Immature natural killer cell (primary cell): ENCODE measurements at places on chromosomes 11 and 22. TPM values are rescaled to one million over a fixed set of nuclear protein-coding genes. Genes with fewer than 3 reads are reported as not detected.

GRCh38 chr11:66624450-66624849 lies 8.0 kb downstream of the RBM14 start:
- peaks cover 34% of the 10 kb centered on the region for H3K36me3 ChIP-seq
- H3K27ac ChIP-seq: no peak overlapping the region
- no peak for DNase-seq
- H3K27me3 ChIP-seq: peaks cover 7% of the 10 kb centered on the region
- peaks cover 72% of the 10 kb centered on the region for H3K4me1 ChIP-seq

GRCh38 chr11:75399344-75400145 lies at the start of gene RPS3:
RPS3 (plus strand) TSS chr11:75399518; CDS start chr11:75399548, 30 bp downstream.
- no peaks in the 10 kb centered on the region for H3K27me3 ChIP-seq
- H3K27ac ChIP-seq: peak within 1 kb of the TSS; percentile 96
- DNase-seq: peak; percentile 85
- peak within 1 kb of the TSS; percentile 96 for H3K4me3 ChIP-seq

GRCh38 chr11:796565-797295 lies 1.4 kb downstream of the SLC25A22 start:
- H3K36me3 ChIP-seq: no peaks in the 10 kb centered on the region
- H3K27me3 ChIP-seq: peaks cover 3% of the 10 kb centered on the region
- H3K4me1 ChIP-seq: peaks cover 15% of the 10 kb centered on the region
- DNase-seq: no peak
- H3K4me3 ChIP-seq: peak overlapping the region; percentile 92

GRCh38 chr22:38881997-38882879 lies 10.2 kb upstream of the CBX6 start:
- peaks cover 5% of the 10 kb centered on the region for H3K27me3 ChIP-seq
- H3K4me3 ChIP-seq: no peak overlapping the region
- no peak overlapping the region for H3K27ac ChIP-seq
- H3K36me3 ChIP-seq: no peaks in the 10 kb centered on the region
- H3K4me1 ChIP-seq: no peaks in the 10 kb centered on the region
- DNase-seq: no peak

GRCh38 chr22:32308191-32308590 lies 49.5 kb upstream of the RFPL3 start:
- no peak overlapping the region for H3K4me3 ChIP-seq
- H3K4me1 ChIP-seq: no peaks in the 10 kb centered on the region
- H3K27me3 ChIP-seq: peaks cover 21% of the 10 kb centered on the region
- H3K27ac ChIP-seq: no peak overlapping the region
- no peak for DNase-seq

- H3K27me3 ChIP-seq: peaks cover 2% of the 10 kb centered on the region
- H3K4me3 ChIP-seq: no peak overlapping the region
- no peak overlapping the region for H3K27ac ChIP-seq
- H3K4me1 ChIP-seq: no peaks in the 10 kb centered on the region
- DNase-seq: no peak
- no peaks in the 10 kb centered on the region for H3K36me3 ChIP-seq
These were observed 487.8 kb downstream of the BUD13 start for GRCh38 chr11:116285026-116285425.

GRCh38 chr11:65366340-65366773 lies 11.8 kb downstream of the TIGD3 start:
- H3K36me3 ChIP-seq: no peaks in the 10 kb centered on the region
- peak; percentile 64 for DNase-seq
- H3K4me1 ChIP-seq: peaks cover 9% of the 10 kb centered on the region
- H3K27ac ChIP-seq: no peak overlapping the region
- H3K27me3 ChIP-seq: peaks cover 6% of the 10 kb centered on the region

GRCh38 chr11:73167363-73167954 lies 25.3 kb upstream of the FCHSD2 start:
- no peaks in the 10 kb centered on the region for H3K4me1 ChIP-seq
- H3K36me3 ChIP-seq: no peaks in the 10 kb centered on the region
- no peak for DNase-seq
- no peak overlapping the region for H3K4me3 ChIP-seq
- H3K27me3 ChIP-seq: no peaks in the 10 kb centered on the region

GRCh38 chr11:19218786-19219460 lies 17.1 kb upstream of the CSRP3 start:
- DNase-seq: no peak
- H3K27me3 ChIP-seq: peaks cover 8% of the 10 kb centered on the region
- no peak overlapping the region for H3K27ac ChIP-seq
- no peak overlapping the region for H3K4me3 ChIP-seq
- H3K4me1 ChIP-seq: no peaks in the 10 kb centered on the region

- no peaks in the 10 kb centered on the region for H3K4me1 ChIP-seq
- H3K27me3 ChIP-seq: peaks cover 3% of the 10 kb centered on the region
- DNase-seq: no peak
These were observed 82.7 kb downstream of the PANX1 start for GRCh38 chr11:94211261-94211830.

RASGRP2 gene
- polyA plus RNA-seq: 154 TPM

DLG2 gene
- 1.2 TPM for polyA plus RNA-seq

SLC29A2 gene
- 0.21 TPM for polyA plus RNA-seq

HOATZ gene
- not detected for polyA plus RNA-seq

ADM2 gene
- polyA plus RNA-seq: 0.38 TPM

OR10A2 gene
- polyA plus RNA-seq: not detected

MUC2 gene
- not detected for polyA plus RNA-seq

SMC1B gene
- polyA plus RNA-seq: not detected
